ENCODE measurements at places on chromosomes 11 and 22.

- no peak for DNase-seq
Observed at GRCh38 chr11:73001615-73002014, 140.5 kb downstream of the FCHSD2 start.

DNA sequence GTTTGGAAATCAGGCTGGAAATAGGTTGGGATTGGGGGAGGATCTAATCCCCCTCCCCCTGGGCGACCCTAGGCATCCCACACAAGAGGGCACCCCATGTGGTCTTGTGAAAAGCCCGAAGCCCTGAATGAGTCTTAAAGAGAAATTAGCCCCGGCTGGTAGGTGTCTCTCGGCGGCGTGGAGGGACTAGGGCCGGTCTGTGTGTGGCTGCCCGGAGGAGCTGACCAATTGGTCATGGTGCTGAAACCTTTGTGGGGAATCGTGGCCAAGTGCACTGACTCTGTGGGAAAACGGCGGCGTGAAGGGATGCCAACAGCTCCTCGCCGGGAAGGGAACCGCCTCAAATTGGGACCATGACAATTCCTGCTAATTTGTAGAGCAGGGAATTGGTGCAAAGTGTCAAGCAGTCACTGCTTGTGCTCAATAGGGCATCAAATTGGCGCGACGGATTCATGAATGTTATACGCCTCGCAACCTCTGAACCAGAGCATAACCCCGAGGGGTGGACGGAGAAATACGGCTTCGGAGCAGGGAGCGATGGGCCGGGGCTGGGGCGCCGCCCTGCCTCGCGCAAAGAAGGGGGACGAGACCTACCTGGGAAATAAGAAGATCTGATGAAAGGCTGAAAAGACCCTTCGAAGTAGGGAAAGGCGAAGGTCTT is 1.5 kb downstream of the DBX1 start:
- no peak for DNase-seq

- no peak for DNase-seq
Observed at GRCh38 chr11:72497731-72498130, 63.4 kb upstream of the CLPB start.

GRCh38 chr11:18010977-18011586 is 1.8 kb downstream of the SERGEF start:
- DNase-seq, result no peak

DNA sequence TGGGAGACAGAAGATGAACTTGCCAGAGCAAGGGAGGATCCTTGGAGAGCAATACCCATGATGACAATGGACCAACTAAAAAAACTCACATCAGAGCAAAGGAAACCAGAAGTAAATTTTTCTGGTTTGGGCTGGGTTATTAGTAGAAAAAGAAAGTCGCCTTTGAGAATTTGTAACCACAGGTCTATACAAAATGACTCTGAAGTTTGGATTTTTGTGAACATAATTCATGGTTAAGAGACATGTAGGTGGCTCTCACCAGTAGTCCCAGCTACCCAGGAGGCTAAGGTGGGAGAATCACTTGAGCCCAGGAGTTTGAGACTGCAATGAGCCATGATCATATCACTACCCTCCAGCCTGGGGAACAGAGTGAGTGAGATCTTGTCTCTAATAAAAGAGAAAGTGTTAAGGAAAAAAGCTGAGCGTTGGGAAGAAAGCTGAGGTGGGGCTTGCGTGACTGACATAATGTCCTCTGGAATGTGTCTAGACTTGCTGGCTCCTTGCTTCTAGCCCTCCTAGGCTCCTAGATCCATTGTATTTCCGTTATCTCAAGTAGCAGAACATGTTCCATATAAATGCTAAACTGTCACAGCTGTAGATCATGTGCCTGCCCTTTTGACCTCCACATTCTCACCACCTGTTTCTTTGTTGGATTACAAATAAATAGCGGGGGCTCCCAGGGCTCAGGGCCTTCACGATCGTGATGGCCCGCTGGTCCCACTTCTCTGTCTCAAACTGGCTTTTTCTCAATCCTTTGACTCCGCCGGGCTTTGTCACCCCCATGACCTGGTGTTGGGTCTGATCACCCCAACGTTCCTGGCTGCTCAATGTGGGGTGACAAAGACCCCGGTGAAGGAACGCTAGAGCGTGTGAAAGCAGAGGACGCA is 56.2 kb upstream of the SC5D start:
- peak; percentile 45 for DNase-seq

- DNase-seq, result no peak
Observed at GRCh38 chr11:66335531-66336233, 552 bp downstream of the RIN1 start.

- no peak for DNase-seq
Observed at GRCh38 chr22:22618923-22619322, 25.5 kb upstream of the GGTLC2 start.

GRCh38 chr22:36713436-36713835 is 9.9 kb upstream of the CACNG2 start:
- DNase-seq, result no peak

GRCh38 chr11:104352036-104352435 is 188.1 kb upstream of the PDGFD start:
- no peak for DNase-seq

- no peak for DNase-seq
Observed at GRCh38 chr11:34926831-34927132, 10.4 kb downstream of the PDHX start.

GRCh38 chr11:31607914-31608313 is 98.3 kb downstream of the ELP4 start:
- no peak for DNase-seq

GRCh38 chr11:28338371-28338770 is 230.2 kb downstream of the METTL15 start:
- no peak for DNase-seq

DNA sequence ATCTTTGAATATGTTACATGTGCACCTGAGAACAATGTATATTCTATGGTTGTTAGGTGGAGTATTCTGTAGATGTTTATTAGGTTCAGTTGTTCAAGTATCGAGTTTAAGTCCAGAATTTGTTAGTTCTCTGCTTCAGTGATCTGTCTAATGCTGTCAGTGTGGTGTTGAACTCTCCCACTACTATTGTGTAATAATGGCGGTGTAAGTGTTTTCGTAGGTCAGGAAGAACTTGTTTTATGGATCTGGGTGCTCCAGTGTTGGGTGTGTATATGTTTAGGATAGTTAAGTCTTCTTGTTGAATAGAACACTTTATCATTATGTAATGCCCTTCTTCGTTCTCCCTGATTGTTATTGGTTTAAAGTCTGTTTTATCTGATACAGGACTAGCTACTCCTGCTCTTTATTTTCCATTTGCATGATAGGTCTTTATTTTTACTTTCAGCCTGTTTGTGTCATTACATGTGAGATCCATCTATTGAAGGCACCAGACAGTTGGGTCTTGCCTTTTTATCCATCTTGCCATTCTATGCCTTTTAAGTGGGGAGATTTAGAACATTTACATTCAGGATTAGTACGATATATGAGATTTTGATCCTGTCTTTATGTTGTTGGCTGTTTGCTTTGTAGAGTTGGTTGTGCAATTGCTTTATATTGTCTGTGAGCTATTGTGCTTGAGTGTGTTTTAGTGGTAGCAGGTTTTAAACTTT is 121.6 kb downstream of the DDX10 start:
- no peak for DNase-seq

DNA sequence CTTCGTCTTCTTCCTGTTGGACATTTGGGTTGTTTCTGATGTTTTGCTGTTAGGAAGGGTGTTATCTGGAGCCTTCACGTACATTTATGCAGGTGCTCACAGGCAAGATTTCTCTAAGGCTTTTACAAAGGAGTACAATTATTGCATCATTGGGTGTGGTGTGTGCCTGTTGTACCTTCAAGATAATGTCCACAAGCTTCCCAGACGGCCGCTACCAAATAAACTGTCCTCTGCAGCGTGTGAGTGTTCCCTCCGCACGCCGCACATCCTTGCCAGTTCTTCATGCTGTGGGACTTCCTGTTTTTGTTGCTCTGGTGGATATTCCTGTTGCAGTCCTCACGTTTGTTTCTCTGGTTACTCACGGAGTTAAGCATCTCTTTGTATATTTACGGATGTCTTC is 133.3 kb downstream of the TBC1D22A start:
- no peak for DNase-seq

DNA sequence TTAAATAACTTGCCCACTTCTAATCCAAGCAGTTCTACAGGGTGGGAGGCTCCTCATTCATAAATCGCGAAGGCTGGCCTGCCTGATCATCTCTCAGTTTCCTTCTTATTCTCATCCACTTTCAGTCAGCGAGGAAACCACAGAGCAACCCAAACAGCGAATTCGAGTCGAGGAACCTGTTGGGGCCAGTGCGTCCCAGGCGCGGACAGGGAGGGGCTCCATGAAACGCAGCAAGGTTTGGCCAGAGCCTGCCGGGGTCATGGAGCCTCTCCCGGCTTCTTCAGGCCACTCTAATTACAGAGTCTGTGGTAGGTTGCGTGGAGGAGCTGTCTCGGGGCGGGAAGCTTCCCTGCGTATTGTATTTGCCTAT is 741 bp upstream of the NAV2 start:
- peak; percentile 56 for DNase-seq

DNA sequence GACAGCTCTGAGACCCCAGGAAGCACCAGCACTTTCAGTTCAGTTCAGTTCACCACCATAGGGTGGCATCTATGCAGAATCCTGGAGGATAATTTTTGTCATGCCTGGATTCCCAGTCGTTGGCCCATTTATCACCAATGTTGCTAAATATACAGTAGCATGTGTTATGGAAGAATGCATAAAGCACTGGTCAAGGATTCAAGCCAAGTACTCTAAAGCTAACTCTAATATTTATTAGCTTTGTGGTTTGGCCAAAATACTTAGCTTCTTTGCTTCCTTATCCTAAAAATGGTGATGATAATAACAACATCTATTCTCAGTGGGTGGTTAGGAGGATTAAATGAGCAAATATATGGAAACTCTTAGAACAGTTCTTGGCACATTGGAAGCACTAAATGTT is 294.7 kb upstream of the ZC3H12C start:
- no peak for DNase-seq

- DNase-seq, result no peak
Observed at GRCh38 chr11:60801194-60801593, 16.1 kb downstream of the MS4A10 start.

DNA sequence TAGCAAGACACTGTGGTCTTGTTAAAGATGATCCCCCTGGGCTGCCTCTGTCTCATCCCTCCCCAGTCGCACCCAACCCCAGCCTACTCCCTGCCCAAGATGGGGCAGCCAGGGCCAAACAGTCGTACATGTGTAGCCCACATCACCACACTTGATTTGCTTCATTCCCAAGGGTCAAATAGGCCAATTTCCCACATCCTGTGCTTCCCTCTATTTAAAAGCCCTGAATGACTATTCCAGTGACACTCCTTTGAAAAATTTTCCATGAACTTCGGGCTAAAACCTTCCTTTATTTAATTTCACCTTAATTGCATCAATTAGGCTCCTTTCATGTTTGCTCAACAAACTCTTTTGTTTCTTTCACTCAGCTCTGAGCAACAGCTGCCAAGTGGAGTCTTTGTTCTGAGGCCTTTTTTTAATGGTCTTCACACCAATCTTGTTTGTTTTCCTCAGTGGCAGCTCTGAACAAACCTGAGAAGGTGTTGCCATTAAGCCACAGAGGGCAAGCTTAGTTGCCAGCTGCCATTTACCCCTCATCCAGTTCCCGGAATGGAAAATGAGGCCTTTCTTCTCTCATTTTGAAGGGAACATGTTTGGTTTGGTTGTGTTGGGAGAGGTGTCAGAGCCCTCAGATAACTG is 126.9 kb downstream of the APIP start:
- DNase-seq, result no peak

DNA sequence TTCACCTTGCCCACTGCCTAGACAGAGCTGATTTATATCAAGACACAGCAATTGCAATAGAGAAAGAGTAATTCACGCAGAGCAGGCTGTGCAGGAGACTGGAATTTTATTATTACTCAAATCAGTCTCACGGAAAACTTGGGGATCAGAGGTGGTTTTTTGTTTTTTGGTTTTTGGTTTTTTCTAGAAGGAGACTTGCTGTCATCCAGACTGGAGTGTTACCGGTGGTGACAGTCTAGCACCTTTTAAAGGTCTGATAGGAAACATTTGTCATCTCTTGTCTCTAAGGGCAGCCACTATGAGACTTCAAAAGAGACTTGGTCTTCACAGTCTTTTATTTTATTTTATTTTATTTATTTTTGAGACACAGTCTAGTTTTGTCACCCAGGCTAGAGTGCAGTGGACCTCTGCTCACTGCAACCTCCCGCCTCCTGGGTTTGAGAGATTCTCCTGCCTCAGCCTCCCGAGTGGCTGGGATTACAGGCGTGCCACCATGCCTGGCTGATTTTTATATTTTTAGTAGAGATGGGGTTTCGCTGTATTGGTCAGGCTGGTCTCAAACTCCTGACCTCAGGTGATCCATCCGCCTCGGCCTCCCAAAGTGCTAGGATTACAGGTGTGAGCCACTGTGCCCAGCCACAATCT is 19.1 kb downstream of the APOBEC3H start:
- peak; percentile 47 for DNase-seq

DNA sequence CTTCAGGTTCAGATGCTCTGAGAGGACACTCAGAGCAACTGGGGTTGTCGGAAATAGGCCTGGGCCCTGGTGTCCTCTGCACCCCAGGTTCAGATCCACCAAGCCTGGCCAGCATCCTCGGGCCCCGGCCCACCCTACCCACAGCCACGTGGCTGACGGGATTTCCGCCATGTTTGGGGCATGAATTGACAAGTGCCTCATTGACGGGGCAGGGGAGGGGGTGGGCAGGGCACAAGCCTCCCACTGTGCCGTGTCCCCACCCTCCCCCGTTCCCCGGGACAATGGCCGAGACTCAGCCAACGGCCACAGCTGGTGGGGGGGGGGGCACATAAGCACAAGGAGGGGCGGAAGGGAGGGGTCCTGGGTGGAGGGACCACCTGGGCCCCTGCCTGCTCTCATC is 8.5 kb downstream of the MYRF start:
- DNase-seq, result no peak

GRCh38 chr22:25407859-25408229 is 156.6 kb upstream of the GRK3 start:
- DNase-seq, result no peak

GRCh38 chr11:34134765-34135164 is 29.3 kb downstream of the NAT10 start:
- DNase-seq, result peak; percentile 58

GRCh38 chr11:62137881-62138629 is 14.2 kb downstream of the INCENP start:
- DNase-seq, result no peak

DNA sequence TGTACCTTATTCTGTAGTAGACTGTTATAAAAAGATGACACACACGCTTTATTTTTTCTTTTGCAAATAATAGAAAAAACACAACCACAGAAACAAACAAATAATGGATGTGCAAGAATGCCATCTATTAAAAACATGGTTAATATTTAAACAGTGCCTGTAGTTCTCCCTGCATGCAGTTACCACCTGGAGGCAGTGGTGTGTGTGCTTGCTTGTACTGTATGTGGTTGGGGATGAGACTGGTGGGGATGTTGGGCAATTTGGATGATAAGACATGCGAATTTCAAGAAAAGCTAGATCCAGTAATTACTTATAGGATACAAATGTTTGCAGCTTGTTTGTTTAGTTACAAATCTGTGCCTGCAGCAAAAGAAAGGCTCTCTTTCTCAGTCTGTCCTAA is 3.6 kb downstream of the C11orf87 start:
- DNase-seq, result no peak

GRCh38 chr11:132285631-132286030 is 915.2 kb downstream of the NTM start:
- no peak for DNase-seq
